ENCODE measurements at places on chromosomes 12 and 14.

DNA sequence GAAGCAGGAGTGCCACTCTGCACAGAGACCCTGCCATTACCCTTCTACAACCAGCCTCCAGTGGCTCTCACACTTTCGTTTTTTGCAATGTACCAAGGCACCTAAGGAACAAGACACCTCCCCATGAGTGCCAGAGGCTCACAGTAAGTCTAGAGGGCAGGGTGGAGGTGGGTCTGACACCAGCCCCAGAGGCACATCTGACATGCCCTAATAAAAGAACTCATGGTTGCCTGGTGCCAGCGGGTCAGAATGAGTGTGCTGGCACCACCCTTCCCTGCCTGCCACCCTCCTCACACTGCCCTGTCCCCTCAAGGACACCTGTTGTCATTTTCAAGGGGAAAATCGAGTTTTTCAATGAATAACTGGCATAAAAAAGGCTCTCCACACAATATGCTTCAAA is 161.2 kb downstream of the FOXN3 start:
- DNase-seq, result no peak

- DNase-seq, result no peak
These were observed 38.3 kb downstream of the RAD51B start for GRCh38 chr14:67857778-67858350.

GRCh38 chr12:117622741-117623140 is 261.3 kb upstream of the NOS1 start:
- DNase-seq, result no peak

DNA sequence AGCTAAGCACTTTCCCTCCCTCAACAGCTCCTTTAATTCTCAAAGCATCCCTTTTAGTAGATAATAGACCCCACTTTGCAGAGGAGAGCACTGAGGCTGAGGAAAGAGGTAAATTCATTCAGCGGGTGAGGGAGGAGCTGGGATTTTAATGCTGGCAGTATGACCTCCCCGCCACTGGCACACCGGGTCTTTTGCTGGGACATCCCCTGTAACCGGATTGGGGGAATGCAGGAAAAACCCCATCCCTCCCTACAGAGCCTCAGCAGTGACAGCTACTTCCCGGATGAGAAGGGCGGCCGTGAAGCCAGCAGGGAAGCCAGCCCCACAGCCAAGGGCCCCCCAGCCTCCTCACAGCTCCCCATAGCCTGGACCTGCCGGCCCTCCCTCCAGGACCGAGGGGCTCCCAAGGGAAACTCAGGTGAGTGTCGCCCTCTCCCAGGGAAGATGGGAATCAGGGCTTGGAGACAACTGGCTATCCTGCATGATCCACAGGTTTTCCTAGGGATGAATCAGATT is 12.1 kb downstream of the ZBTB39 start:
- no peak for DNase-seq

- peak; percentile 15 for DNase-seq
These were observed 201.7 kb downstream of the EXOC5 start for GRCh38 chr14:57066887-57067513.

GRCh38 chr14:103091041-103091882 is 3.3 kb upstream of the EXOC3L4 start:
- peak; percentile 50 for DNase-seq

DNA sequence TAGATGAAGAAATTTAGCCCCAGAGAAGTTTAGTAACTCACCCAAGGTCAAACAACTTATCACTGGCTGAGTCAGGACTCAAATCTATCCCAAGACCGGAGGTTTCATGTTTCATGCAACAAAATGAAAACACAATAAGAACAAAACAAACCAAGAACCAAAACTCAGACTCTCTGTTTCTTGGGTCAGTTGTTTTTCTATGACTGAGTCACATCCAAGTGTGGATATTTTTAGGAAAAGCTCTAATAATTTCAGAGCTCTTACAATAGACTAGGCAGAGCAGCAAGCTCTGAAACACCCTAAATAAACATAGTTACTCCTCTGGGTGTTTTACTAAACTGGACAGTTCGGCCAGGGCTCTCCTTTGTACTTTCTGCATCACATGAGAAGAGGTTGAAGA is 87.6 kb upstream of the PRB2 start:
- no peak for DNase-seq

GRCh38 chr14:95472819-95473251 is 43.6 kb downstream of the SYNE3 start:
- no peak for DNase-seq

- DNase-seq, result peak; percentile 98
These were observed 51.7 kb downstream of the TMEM30B start for GRCh38 chr14:61229475-61229888.

- peak; percentile 25 for DNase-seq
These were observed 279.2 kb downstream of the SYT1 start for GRCh38 chr12:79143803-79144202.

- peak; percentile 58 for DNase-seq
These were observed 845 bp downstream of the L3HYPDH start for GRCh38 chr14:59483363-59483762.

DNA sequence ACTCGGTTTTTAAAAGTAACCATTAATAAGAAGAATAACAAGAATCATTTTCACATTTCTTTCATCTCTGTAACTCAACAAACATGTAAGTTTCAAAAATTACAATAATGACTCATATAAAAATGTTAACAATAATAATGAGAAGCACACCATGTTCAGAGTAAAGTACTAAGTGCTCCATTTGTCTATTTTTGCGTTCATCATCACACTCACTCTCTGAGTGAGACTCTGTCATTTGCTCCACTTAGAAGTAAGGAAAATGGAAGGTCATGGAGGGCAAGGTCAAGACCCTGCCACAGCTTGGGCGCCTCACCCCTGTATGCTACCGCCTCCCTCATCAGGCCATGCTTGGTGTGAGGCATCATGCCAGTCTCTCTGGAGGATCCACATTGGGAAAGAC is 129.9 kb downstream of the TMEM30B start:
- DNase-seq, result no peak

- DNase-seq, result peak; percentile 60
These were observed 192.3 kb downstream of the DPF3 start for GRCh38 chr14:72701605-72702004.

DNA sequence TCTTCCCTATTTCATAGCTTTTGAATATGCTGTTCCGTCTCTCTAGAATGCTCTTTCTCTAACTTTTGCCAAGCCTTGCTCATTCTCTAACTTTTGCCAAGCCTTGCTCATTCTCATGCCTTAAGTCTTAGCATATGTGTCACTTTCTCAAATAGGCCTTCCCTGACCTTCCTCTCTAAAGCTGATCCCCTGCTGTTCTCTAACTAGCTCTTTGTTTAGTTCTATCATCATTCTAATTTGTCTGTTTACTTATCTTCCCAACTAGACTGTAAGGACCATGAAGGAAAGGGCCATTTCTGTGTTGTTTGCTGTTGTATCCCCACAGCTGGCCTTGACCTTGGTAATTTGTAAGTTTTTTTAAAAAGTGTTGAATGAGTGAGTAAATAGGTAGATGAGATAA is 71.1 kb downstream of the ZNF641 start:
- DNase-seq, result no peak

Data from NCI-H2171 treated with DMSO at 0.1 percent for 48 hours (cell line).